ENCODE measurements at places on chromosomes 7 and 10.

- DNase-seq, result no peak
Observed at GRCh38 chr10:58393317-58393716, 8.1 kb downstream of the TFAM start.

GRCh38 chr7:99036546-99037111 is 107.3 kb downstream of the SMURF1 start:
- no peak for DNase-seq

DNA sequence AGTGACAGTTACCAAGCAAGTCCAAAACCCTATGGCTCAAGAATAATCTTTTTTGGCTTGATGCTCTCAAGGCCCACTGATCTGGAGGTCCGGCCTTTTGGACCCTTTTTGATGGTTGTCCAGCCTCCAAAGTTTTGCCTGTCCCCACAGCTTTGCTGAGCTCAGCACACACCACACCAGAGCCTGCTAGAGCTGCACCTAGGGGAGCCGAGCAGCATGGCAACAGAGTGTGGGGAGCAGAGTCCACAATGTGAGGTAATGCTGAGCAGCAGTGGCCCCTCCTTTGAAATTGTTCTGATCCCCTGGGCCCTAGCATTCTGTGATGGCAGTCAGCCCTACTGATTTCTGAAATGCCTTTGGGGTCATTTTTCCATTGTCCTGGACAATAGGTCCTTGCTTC is 9.3 kb downstream of the GIMAP7 start:
- no peak for DNase-seq

DNA sequence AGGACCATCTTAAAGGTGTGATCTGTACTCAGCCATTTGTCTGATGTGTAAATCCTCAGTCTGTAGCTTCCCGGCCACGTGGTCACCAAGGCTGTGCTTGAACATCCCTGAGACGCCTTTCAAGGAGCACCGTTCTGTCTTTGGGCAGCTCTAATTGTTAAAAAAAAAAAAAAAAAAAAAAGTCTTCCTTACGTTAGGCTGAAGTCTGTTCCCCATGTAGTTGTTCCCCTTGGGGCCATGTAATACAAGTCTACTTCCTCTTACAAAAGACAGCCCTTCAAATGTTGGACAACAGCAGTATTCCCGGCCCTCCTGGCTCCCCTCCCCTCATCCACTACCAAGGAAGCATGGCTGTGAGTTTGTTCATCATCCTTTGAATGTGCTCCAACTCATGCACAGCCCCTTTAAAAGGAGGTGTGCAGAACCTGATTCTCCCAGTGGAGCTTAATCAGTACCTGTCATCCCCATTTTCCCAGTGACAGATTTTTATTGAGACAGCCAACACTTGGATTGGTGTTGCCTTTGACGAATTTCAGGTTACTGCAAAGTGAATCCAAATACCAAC is 392.2 kb upstream of the GALNT17 start:
- no peak for DNase-seq

GRCh38 chr10:28664369-28664740 is 13.0 kb upstream of the BAMBI start:
- no peak for DNase-seq

DNA sequence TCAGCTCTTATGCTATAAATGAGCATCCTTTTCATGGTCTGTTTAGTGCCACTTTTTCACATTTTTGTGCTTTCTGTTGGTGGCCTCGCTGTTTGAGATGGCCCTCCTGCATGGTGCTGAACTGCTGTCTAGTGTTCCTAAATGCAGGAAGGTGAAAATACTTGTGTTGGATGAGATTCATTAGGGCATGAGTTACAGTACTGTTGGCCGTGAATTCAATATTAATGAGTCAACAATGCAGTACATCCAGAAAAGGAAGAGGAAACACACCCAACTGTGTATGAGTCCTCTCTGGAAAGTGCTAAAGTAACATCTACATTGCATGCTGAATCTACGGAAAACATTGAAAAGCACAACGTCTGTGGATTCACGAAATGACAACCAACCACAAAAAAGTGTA is 124.0 kb downstream of the HERPUD2 start:
- DNase-seq, result no peak

DNA sequence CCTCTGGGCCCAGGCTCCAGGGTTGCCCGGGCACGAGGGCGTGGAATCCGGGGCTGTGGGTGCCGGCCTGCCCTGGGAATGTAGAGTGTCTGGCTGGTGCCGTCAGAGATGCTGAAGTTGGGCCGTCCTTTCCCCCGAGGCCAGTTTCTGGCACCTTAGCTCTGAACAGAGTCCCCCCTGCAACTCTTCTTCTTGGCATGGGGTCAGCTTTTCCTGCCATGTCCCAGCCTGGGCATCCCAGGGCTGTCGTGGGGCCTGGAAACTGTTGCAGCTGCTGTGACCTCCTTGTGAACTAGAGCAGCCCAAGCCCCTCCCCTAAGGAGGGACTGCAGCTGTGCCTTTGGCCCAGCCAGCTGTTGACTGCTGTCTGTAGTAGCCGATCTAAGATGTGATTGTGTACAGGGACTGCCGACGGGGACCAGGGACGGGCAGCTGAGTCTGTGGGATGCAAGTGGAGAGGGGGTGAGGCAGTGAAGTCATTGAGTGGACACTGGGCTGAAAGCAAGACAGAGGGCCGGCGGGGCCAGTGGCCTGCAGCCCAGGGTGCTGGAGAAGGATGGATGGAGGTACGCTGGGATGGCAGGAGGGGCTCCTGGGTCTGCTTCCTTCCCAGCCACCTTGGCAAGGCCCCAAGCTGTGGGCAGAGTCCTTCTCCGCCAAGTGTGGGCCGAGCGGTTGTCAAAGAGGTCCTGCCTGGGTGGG is 35.8 kb downstream of the GBX1 start:
- no peak for DNase-seq

DNA sequence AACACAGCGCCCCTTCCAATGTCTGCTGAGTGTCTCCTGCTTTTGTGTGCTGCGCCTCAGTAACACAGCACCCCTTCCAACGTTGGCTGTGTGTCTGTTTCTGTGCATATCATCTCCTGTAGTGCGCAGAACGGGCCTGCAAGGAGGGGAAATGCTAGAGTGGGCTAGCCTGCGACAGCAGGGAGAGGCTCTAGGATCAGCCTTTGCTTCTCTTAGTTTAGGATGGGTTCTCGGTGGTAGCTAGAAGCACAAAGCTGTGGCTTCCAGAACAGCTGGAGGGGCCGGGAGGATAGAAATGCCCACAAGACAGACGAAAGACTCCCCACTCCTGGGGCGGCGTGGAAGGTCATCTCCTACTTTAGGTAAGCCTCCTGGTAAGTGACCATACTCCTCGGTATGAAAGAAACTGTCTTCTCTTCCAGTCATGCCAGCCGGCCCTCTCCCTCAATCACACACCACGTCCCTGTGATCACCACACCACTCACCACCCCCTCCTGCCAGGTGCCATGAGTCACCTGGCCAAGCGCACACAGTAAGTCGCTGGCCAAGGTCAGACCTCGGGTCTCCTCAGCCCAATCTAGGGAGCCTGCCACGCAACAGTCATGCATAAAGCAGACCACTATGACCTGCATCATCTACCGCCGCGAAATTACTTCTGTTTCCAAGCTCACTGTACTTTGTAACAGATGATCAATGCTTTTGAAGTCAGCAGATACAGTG is 4.8 kb downstream of the PITRM1 start:
- DNase-seq, result no peak

DNA sequence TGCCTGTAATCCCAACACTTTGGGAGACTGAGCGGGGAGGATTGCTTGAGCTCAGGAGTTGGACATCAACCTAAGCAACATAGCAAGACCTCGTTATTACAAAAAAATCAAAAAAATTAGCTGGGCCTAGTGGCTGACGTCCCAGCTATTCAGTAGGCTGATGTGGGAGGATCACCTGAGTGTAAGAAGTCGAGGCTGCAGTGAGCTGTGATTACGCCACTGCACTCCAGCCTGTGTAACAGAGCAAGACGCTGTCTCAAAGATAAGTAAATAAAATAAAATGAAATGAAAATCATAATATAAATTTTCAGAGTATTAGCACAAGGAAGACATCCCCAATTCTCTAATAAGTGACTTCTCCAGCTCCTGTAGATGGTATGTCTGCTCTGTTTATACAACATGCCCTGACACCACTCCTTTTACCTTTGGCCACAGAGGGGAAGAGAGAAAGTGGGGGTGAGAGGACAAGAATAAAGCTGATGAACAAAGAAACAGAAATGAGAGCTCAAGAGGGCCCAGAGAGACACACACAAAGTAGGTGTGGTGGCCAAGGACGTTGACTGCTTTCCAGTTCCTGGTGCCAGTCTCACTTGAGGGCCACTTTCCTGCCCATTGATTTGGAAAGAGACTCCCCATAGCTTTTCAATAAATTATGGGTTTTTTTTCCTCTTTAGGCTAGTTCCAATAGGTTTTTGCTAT is 62.9 kb downstream of the PTTG1IP2 start:
- no peak for DNase-seq

- DNase-seq, result no peak
Observed at GRCh38 chr7:42805601-42806000, 106.3 kb downstream of the C7orf25 start.
